Activated effector memory CD4-positive, alpha-beta T cell treated with anti-CD3 and anti-CD28 coated beads, Interleukin-2, amount 50 U/mL, for 16 hours (primary cell): ENCODE measurements at places on chromosomes 13 and 19.

DNA sequence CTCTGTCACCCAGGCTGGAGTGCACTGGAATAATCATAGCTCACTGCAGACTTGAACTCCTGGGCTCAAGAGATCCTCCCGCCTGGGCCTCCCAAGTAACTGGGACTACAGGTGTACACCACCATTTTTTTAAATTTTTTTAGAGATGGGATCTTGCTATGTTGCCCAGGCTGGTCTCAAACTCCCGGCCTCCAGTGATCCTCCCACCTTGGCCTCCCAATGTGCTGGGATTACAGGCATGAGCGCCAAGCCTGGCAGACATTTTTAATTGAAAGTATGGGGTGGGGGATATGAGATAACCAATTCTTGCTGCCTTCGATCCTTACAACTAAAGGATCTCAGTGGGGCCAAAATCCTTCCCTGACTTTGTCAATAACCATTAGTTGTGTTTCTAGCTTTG lies 91.8 kb downstream of the ZNF557 start:
- no peak for DNase-seq

- peak; percentile 92 for DNase-seq
These were observed 34.2 kb upstream of the PNMA8B start for GRCh38 chr19:46529622-46530451.

- no peak for DNase-seq
These were observed 458.1 kb upstream of the ARGLU1 start for GRCh38 chr13:107025991-107026390.

DNA sequence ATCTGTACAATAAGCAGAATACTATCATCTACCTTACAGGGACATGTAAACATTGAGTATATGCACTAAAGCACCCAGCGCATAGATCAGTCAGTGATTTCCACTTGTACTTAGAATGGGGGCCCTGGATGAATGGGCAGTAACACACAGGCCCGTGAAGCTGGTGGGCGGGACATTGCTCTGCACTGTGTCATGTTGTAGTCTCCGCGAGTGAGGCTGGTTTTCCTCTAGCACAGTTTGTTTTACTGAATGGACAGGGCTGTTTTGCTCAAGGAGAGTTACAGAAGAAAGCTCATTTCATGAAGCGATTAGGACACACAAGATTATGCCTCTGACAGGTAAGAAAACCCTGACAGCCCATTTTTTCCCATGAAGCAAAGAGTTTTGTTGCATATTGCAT lies 86.4 kb upstream of the SOX21 start:
- DNase-seq = no peak

GRCh38 chr13:31790992-31791391 lies 51.7 kb downstream of the RXFP2 start:
- no peak for DNase-seq

- DNase-seq = no peak
These were observed 180.5 kb downstream of the COL4A1 start for GRCh38 chr13:110126391-110126961.

GRCh38 chr13:97214921-97215320 lies 7.2 kb upstream of the MBNL2 start:
- no peak for DNase-seq

DNA sequence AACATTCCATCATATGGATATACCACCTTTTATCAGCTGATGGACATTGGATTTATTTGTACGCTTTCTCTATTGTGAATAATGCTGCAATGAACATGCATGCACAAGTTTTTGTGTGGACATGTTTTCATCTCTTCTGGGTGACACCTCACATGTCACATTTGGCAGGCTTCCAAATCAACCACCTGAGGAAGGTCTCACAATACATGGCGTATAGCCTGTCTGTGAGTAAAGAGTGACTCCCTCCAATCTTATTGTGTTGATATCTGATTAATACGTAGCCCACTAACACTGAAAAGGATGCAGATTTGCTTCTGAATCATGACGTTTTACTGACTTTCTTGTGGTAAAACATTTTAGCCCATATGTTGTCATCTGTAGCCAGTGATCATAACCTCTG lies 61.1 kb downstream of the SLC15A1 start:
- DNase-seq = no peak

GRCh38 chr19:18321734-18322102 lies 1.2 kb downstream of the LSM4 start:
- no peak for DNase-seq

DNA sequence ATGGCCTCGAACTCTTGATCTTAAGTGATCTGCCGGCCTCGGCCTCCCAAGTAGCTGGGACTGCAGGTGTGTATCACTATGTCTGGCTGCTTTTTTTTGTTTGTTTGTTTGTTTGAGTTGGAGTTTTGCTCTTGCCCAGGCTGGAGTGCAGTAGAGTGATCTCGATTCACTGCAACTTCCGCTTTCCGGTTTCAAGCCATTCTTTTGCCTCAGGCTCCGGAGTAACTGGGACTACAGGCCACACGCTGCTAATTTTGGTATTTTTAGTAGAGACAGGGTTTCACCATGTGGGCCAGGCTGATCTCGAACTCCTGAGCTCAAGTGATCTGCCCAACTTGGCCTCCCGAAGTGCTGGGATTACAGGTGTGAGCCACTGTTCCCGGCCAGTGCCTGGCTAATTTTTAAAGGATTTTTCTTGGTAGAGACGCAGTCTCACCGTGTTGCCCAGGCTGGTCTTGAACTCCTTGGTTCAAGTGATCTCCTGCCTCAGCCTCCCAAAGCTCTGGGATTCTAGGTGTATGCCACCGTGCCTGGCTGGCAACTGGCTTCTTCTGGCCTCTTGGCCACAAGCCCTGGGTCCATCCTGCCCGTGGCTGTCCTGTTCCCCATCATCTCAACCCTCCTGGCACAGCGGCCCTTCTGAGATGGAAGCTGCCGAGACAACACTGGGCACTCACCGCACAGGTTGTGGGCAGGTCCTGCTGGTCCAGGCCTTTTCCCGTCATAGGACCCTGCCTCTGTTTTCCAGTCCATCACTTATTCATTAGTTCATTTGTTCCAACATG lies 11.5 kb downstream of the TECR start:
- no peak for DNase-seq
